ENCODE measurements at places on chromosomes 2 and 18.

DNA sequence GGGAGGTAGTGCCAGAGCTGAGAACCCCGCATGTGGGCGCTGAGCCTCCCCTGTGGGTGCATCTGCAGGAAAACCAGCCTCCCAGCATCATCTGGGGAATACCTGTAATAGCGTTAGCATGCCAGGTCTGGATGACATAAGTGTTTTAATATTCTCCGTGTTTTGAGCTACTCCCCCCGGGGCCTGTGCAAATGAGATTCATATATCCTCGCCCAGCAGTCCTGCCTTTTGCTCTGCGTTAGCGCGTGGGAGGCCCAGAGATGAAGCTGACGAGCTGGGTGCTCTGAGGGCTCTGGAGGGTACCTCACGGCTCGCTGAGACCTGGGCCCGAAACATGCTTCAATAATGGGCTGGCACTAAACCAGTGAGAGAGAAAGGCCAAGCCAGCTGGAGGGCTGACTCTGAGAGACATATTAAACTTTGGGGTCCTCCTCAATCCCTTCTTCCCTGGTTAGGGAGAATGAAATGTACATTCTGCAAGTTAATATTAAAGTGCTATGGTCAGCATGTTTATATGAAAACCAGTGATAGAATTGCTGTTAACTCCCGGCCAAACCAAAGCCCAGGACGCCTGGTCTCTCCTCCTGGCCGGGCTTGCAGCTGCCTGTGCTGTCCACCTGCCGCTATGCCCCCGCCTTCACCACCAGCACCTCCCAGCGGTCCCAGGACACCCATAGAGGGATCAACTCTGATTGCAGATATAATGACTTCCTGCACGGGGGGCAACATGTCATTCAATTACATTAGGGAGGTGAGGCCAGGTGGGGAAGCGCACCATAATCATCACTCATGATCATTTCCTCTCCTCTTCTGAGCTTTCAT, 77.0 kb downstream of the EDAR start:
- no peak for DNase-seq

- DNase-seq: no peak
Observed at GRCh38 chr18:62069556-62069955, 117.3 kb downstream of the PIGN start.

DNA sequence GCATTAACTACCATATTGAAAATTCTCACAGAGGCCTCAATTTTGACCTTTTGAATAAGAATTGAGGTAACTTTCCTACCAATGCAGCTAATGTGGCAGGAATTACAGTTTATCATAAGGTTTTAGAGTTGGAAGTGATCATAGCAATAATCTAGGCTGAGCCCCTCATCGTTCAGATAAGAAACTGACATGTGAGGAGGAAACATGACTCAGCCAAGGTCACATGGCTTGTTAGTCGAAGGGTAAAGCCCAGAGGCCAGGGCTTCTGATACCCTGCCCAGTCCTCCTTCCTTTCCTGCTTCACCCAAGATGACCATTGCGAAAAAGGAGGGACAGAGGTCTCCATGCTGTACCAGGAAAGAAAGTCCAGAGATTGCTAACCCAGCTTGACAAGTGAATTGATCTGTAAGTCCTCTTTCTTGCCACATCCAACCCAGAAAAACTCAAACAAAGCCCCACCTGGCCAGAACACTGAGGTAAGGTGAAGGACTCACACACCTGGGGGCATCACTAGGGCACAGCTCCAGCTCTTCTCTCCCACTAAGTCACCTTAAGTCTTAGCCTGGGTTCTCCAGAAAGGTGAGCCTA, 174.8 kb downstream of the EN1 start:
- no peak for DNase-seq

GRCh38 chr18:12398625-12399024, 9.1 kb upstream of the PRELID3A start:
- no peak for DNase-seq
